GM23338 (cell line): ENCODE measurements at places on chromosomes 12 and 14. TPM values are rescaled to one million over a fixed set of nuclear protein-coding genes. Genes with fewer than 3 reads are reported as not detected.

- no peak for DNase-seq
Measured at GRCh38 chr14:100369019-100369418, 45.9 kb downstream of the SLC25A47 start.

DNA sequence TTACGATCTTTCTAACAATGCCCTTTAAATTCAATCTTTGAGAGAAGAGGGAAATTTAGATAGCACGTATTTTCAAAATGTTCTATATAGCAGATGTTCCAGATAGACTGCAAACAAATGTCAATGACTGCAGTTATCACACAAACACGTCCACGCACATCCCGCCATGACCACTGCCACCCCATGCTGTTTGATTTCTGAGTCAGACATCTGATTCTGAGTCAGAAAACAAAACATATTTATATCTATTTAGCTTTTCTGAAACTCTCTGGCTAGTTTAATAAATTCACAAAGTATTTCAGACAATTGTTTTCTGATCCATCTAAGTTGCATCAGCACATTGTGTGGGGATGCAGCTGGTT is 105.9 kb upstream of the BCAT1 start:
- DNase-seq: no peak

GRCh38 chr14:99158150-99158549 is 113.8 kb downstream of the BCL11B start:
- no peak for DNase-seq

- no peak for DNase-seq
Measured at GRCh38 chr14:64714432-64715025, 10.3 kb downstream of the PLEKHG3 start.

DNA sequence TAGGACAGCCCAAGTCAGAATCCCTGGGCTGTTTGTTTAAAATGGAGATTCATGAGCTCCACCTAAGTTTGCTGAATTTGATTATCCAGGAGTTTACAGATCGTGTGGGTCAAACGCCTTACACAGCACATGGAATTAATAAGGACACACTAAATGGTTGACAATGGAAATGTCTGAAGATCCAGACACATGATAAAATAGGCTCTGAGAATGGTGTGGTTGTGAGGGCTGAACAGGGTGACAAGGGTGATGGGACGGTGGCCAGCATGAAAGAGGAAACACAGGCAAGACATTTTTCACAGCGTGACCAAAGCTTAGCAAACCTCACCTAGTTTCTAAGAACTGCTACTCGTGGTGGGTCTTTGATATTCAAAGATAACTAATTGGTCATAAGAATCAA is 12.5 kb downstream of the VWF start:
- DNase-seq: no peak

The SERPINA10 gene
- total RNA-seq: not detected in 2 replicates

GRCh38 chr14:61026526-61026925 is 45.5 kb downstream of the SLC38A6 start:
- no peak for DNase-seq

GRCh38 chr14:90599748-90600507 is 203.1 kb downstream of the CALM1 start:
- no peak for DNase-seq

The SLCO1B3 gene
- total RNA-seq: 0.17 TPM in 1 of 2 replicates, not detected in the other

The KRT78 gene
- not detected in 2 replicates for total RNA-seq

GRCh38 chr12:89829434-89829975 is 120.9 kb upstream of the ATP2B1 start:
- no peak for DNase-seq

- no peak for DNase-seq
Measured at GRCh38 chr12:89163918-89164317, 188.4 kb downstream of the DUSP6 start.

GRCh38 chr14:49546766-49547165 is 39.4 kb downstream of the RPS29 start:
- no peak for DNase-seq
